ENCODE measurements at places on chromosomes 11 and 22. TPM values are rescaled to one million over a fixed set of nuclear protein-coding genes. Genes with fewer than 3 reads are reported as not detected.

DNA sequence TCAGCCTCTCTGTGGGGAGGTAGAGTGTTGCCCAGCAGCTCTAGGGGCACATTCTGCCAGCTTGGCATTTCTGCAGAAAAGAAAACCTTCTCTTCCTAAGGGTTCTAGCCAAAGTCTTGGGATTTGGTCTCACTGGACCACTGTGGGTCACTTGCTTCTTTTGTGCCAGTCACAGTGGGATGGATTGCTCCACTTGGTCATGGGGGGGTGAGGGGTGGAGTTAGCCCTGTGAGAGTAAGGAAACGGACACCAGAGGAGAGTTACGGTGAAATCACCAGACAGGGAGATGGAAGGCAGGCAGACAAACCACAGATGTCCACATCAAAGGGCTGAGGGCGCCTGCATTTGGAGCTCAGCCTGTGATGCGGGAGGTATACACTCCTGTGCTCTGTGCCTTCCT lies 10.8 kb downstream of the SGSM1 start:
- no peak for DNase-seq
- no peak overlapping the region for H3K27ac ChIP-seq
- H3K4me3 ChIP-seq: no peak overlapping the region
- no peaks in the 10 kb centered on the region for H3K36me3 ChIP-seq
- H3K4me1 ChIP-seq: no peaks in the 10 kb centered on the region

DNA sequence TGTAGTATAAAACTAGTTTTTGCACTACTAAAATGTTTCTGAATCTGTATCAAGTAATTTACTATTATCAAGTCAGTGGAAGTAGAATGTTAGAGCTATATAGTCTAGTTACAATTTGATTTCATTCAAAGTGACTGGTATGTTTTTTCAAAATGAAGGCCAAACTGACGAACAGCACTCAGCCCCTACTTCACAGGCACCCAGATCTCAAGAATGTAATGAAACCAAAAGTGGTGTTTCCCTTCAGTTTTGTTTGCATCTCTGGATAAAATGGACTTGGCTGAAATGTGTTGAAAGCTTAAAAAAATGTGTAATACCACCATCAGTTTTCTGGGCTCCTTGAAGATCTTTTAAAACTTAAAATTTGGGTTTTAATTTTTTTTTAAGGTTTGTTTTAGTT lies 46.4 kb downstream of the QSER1 start:
- no peak overlapping the region for H3K27ac ChIP-seq
- no peaks in the 10 kb centered on the region for H3K27me3 ChIP-seq
- peaks cover 25% of the 10 kb centered on the region for H3K4me1 ChIP-seq
- peaks cover 23% of the 10 kb centered on the region for H3K36me3 ChIP-seq
- DNase-seq: no peak
- peak overlapping the region; percentile 34 for H3K4me3 ChIP-seq

The DDTL gene
- total RNA-seq: not detected

The C11orf91 gene
- not detected for total RNA-seq

The FGF19 gene
- total RNA-seq: not detected

GRCh38 chr22:30909306-30909705 lies 59.3 kb downstream of the MORC2 start:
- no peaks in the 10 kb centered on the region for H3K4me1 ChIP-seq
- H3K27ac ChIP-seq: no peak overlapping the region
- H3K4me3 ChIP-seq: no peak overlapping the region
- H3K27me3 ChIP-seq: no peaks in the 10 kb centered on the region

DNA sequence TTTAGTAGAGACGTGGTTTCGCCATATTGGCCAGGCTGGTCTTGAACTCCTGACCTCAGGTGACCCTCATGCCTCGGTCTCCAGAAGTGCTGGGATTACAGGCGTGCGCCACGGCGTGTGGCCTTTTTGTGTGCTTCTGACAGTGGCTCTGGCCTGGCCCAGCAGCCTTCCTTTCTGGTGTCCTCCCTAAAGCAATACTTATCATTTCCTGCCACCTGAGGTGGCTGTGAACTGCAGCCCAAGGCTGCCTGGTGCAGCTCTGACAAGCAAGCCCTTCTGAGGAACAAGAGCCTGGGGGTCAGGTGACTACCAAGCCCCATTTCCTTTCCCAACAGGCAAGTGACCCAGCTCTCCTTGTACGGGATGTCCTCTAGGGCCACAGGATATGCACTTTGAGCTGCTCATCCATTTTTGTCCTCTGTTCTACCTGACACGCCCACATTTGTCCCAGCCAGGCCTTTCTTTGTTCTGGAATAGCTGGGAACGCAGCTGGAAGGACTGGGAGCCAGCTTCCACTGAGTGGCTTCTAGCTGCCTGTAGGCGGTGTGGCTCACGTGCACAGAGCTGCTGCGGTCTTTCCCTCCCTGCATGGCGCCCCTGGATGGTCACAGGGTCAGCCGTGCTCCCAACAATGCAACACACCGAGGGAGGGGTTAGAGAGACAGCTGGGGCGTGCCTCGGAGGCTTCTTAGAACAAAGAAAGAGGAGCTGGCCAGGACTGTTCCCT lies 12.3 kb upstream of the BID start:
- H3K27ac ChIP-seq: peak overlapping the region; percentile 43
- no peaks in the 10 kb centered on the region for H3K27me3 ChIP-seq
- peaks cover 6% of the 10 kb centered on the region for H3K4me1 ChIP-seq

GRCh38 chr22:24146194-24146616 lies 35.1 kb upstream of the SUSD2 start:
- peaks cover 76% of the 10 kb centered on the region for H3K4me1 ChIP-seq
- DNase-seq: peak; percentile 66
- peak overlapping the region; percentile 82 for H3K27ac ChIP-seq
- peak overlapping the region; percentile 16 for H3K4me3 ChIP-seq

DNA sequence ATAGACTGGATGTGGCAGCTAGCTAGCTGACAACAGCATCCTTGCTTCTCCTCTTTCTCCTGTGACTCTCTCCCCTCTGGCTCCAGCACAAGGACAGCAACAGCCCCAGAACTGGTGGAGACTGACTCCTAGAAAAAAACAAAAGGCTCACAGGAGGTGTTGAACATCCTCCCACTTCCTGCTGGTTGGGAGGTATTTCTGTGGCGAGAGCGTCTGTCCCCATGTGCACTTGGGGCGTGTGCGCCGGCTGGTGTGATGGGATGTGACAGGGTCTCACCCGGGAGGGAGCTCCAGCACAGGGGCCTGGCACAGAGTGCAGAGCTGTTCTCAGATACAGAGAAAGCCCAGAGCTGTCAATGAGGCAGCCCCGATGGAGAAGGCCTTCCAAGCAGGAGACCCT lies 107.2 kb upstream of the E2F8 start:
- H3K27me3 ChIP-seq: peaks cover 57% of the 10 kb centered on the region
- no peak for DNase-seq
- no peaks in the 10 kb centered on the region for H3K4me1 ChIP-seq
- H3K27ac ChIP-seq: no peak overlapping the region

DNA sequence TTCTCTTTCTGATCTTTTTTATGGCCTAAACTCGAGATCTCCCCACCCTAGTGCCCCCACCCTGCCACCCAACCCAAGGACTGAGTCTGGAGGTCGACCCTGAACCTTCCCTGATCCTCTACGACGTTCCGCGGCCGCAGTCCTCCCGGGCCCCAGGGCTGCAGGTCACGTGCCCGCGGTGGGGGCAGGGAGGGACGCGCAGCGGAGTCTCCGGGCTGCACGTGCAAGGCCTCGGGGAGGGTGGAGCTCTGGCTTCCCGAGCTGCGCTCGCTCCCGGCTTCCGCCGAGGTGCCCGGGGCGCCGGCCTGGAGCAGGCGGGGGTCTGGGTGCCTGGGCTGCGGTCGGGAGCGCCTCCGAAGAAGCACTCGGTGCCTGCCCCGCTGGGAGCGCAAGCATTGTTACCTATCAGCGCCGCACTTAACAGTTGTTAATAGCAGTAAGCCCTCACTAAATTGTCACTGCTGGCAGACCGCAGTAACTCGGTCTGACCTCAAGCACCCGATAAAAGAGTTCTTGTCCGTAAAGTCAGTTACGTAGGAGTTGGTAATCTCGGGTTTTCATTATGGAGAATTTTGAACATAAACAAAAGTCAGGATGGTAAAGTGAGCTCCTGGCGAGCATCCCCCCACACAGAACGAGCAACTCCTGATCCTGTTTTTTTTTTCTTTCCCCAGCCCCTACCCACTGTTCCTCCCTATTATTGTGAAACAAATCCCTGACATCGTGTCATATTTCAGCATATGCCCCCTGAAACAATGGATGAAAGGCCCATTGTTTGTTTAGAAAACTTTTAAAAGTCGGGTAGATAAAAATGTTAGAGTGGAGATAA lies 69.7 kb upstream of the EP300 start:
- DNase-seq: peak; percentile 83
- H3K27ac ChIP-seq: peak overlapping the region; percentile 86
- H3K4me3 ChIP-seq: peak overlapping the region; percentile 71
- no peaks in the 10 kb centered on the region for H3K36me3 ChIP-seq

DNA sequence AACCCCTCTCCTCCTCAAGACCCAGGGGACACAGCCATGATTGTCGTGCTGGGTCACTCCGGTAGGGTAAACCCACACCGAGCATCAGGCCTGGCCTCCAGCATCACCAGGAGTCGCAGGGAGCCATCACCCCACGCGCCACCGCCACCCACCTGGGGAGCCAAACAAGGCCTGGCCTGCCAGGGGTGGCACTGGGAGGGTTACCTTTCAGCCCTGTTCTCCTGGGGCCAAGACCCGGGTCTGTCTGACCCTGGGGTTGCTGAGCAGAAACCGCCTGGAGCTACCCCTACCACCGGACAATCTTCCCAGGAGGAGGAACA lies 39.3 kb upstream of the NNMT start:
- no peaks in the 10 kb centered on the region for H3K36me3 ChIP-seq
- peaks cover 29% of the 10 kb centered on the region for H3K4me1 ChIP-seq
- H3K27ac ChIP-seq: no peak overlapping the region
- no peak for DNase-seq

The PYGM gene
- 2.9 TPM for total RNA-seq

DNA sequence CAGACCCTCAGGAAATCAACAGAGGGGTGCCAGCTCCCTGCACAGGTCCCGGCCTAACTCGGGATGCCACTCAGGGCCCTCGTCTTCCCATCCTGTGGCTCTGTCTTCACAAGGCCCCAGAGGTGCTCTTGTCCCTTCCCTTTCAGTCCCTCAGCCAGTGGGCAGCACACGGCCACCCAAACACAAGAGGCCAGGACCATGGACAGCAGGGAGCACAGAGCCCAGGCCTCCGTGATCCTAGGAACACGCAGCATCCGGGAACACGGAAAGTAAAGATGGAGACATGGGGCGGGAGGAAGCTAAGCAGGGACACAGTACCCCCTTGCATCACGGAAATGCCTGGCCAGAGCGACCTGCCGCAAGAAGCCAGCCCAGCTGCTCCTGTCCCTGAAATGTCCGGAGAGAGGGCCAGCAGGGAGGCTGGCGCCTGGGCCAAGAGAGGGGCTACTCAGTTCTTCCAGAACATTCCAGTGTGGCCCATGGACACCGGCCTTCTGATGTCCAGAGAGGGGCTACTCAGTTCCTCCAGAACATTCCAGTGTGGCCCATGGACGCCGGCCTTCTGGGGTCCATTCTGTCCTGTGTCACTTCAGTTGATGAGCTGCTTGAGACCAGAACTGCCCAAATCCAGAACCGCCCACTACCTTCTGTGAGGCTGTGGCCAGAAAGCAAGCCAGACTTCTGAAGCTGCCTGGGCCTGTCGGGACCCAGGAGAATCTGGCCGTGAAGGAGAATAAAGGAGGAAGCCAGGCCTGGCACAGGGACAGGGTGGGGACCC lies 274.0 kb downstream of the BRD1 start:
- no peaks in the 10 kb centered on the region for H3K4me1 ChIP-seq
- H3K36me3 ChIP-seq: no peaks in the 10 kb centered on the region
- H3K27me3 ChIP-seq: no peaks in the 10 kb centered on the region
- H3K4me3 ChIP-seq: no peak overlapping the region
- no peak overlapping the region for H3K27ac ChIP-seq

DNA sequence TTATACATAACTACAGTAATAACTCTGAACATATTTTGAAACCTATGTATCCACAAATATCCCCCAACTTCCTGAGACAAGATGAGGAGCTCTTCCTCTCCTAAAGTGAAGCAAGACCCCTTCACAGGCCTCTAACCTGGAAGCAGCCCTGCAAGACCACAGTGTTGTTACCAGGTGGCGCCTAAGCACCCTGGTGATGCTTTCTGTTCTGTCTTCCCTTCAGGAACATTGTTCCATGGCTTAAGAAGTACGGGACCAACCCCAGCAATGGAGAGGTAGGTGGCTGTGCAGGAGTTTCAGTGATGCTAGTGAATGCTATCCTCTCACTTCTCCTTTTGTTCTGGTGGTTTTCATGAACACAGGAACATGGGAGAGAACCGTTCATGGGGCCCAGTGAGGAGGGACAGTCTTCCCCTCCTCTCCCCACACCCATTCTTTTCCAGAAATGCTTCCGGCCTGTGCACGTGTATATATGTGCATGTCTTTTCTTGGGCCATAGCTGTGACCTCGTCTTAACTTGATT lies 6.4 kb downstream of the PPIL2 start:
- H3K27ac ChIP-seq: peak overlapping the region; percentile 11
- no peak for DNase-seq
- H3K4me3 ChIP-seq: no peak overlapping the region
- peaks cover 58% of the 10 kb centered on the region for H3K36me3 ChIP-seq
- H3K27me3 ChIP-seq: no peaks in the 10 kb centered on the region
- H3K4me1 ChIP-seq: peaks cover 13% of the 10 kb centered on the region

GRCh38 chr11:76587820-76588454 lies 82.6 kb downstream of the LRRC32 start:
- H3K4me1 ChIP-seq: peaks cover 57% of the 10 kb centered on the region
- H3K27me3 ChIP-seq: no peaks in the 10 kb centered on the region
- H3K4me3 ChIP-seq: no peak overlapping the region
- peak overlapping the region; percentile 89 for H3K27ac ChIP-seq

The RAB39A gene
- total RNA-seq: 0.18 TPM

GRCh38 chr11:27618281-27618915 lies 81.9 kb downstream of the BDNF start:
- H3K36me3 ChIP-seq: no peaks in the 10 kb centered on the region
- H3K4me1 ChIP-seq: no peaks in the 10 kb centered on the region
- no peak for DNase-seq
- no peak overlapping the region for H3K27ac ChIP-seq
- no peak overlapping the region for H3K4me3 ChIP-seq

The OPCML gene
- total RNA-seq: not detected

GRCh38 chr11:70916351-70916750 lies 336.0 kb downstream of the SHANK2 start:
- H3K4me3 ChIP-seq: no peak overlapping the region
- DNase-seq: no peak
- H3K4me1 ChIP-seq: no peaks in the 10 kb centered on the region
- H3K27ac ChIP-seq: no peak overlapping the region

GRCh38 chr11:134066943-134067885 lies 1.7 kb upstream of the JAM3 start:
- H3K36me3 ChIP-seq: no peaks in the 10 kb centered on the region
- H3K4me1 ChIP-seq: peaks cover 23% of the 10 kb centered on the region
- H3K27me3 ChIP-seq: peaks cover 52% of the 10 kb centered on the region
- no peak overlapping the region for H3K4me3 ChIP-seq
- DNase-seq: no peak
